ENCODE measurements at places on chromosomes 3 and 15. TPM values are rescaled to one million over a fixed set of nuclear protein-coding genes. Genes with fewer than 3 reads are reported as not detected.

- no peak for DNase-seq
Measured at GRCh38 chr15:35458176-35458856, 87.6 kb downstream of the DPH6 start.

- no peak for DNase-seq
Measured at GRCh38 chr3:133525435-133525834, 48.1 kb upstream of the CDV3 start.

- peak; percentile 55 for DNase-seq
Measured at GRCh38 chr15:57472861-57473260, 96.6 kb downstream of the CGNL1 start.

- DNase-seq = peak; percentile 48
Measured at GRCh38 chr3:41198526-41198925, 779 bp upstream of the CTNNB1 start.

DNA sequence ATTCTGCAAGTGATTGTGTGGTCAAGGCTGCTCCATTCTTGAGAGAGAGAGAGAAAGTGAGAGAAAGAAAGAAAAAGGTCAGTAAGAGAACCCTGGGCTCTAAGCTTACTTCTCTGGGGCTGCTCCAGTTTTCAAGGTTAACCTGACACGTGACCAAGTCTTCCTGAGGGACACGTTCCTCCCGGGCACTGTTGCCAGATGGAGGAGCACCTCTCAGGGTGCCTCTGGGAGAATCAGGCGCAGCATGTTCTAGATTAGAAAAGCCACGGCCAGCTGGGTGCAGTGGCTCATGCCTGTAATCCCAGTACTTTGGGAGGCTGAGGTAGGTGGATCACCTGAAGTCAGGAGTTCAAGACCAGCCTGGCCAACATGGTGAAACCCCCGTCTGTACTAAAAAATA is 60.8 kb downstream of the ITGA11 start:
- no peak for DNase-seq

DNA sequence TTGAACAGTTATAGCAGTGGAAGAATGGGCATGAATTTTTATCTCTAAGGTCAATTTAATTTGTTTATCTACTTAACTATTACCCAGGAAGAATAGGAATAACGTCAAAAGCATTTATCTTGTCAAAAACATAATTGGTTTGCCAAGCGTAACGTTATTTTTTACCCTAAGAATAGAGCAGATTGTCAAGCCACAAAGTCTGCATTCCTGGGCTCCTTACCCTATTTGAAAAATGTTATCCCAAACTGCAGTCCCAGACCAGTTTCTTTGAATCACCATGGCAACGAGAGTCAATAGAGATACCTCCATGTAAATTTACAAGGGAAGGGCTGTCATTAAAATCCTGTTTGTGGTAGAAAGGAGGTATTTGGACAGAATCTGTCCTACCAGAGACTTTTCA is 61.1 kb downstream of the CPNE4 start:
- DNase-seq = peak; percentile 11

GRCh38 chr15:45855210-45855906 is 220.5 kb downstream of the SQOR start:
- DNase-seq = peak; percentile 51

DNA sequence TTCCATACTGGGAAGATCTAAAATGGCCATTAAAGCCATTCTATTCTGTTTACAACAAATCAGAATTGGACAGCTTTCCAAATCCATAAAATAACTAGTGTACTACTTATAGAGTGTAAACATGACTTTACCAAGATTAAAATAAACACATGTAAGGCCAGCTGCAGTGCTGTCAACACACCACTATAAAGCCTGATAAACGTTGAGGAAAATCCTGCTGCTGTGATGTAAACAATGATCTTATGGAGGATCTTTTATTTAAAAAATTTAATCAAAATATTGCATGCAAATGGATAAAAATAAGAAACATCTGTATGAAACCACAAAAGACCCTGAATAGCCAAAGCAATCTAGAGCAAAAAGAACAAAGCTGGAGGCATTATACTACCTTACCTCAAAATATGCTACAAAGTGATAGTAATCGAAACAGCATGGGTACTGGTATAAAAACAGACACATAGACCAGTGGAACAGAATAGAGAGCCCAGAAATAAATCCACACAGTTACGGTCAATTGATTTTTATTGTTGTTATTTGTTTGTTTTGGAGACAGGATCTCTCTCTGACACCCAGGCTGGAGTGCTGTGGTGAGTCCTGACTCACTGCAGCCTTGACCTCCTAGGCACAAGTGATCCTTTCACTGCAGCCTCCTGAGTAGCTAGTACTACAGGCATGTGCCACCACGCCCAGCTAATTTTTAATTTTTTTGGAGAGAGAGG is 428.8 kb upstream of the C2CD4B start:
- no peak for DNase-seq

DNA sequence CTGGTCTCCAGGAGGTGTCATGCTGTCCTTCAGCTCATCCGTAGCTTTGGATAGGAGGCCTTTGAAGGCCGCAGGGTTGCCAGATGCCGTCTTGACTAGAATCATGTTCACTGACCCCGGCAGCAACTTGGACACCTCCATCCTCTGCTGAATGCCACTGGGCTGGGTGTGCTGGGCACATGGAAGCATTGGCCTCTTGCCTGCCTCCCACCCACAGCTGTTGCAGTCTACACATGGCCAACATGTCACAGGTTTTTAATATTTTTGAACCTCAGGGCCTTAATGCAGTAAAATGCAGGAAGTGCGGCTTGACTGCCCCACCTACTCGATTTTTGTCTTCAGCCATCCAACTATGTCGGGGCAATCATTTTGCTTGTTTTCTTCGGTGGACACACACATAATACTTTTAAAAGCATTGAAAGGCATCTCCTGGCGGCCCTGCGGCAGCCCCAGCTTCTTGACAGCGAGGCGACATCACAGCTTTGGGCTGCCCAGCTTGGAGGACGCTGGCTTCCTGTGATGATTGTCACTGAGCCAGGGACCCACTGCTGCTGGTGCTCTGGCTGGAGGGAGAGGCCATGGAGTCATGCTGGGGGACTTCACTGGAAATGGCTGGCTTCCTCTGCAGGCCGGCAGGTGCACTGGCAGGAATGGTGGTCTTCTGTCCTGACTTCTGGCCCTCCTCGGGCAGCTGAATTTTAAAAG is 31.6 kb upstream of the ACAD9 start:
- DNase-seq = no peak

DNA sequence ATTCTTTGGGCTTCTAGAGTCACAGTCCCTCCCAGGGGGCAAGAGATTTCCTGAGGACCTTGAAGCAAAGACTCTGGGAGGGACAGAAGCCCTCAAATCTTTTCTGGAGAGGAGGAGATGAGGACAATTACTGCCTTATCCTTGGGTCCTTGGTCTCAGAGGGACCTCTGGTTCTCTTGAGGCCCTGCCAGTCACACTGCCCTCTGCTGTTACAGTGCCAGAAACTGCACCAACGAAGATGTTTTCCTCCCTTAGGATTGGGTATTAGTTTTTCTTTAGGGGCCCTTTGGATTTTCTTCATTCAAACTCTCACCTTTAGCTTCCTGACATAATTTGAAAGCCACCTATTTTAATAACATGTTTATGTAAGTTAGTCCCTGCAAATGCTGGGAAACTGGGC is 58.2 kb upstream of the SCN5A start:
- DNase-seq = no peak

DNA sequence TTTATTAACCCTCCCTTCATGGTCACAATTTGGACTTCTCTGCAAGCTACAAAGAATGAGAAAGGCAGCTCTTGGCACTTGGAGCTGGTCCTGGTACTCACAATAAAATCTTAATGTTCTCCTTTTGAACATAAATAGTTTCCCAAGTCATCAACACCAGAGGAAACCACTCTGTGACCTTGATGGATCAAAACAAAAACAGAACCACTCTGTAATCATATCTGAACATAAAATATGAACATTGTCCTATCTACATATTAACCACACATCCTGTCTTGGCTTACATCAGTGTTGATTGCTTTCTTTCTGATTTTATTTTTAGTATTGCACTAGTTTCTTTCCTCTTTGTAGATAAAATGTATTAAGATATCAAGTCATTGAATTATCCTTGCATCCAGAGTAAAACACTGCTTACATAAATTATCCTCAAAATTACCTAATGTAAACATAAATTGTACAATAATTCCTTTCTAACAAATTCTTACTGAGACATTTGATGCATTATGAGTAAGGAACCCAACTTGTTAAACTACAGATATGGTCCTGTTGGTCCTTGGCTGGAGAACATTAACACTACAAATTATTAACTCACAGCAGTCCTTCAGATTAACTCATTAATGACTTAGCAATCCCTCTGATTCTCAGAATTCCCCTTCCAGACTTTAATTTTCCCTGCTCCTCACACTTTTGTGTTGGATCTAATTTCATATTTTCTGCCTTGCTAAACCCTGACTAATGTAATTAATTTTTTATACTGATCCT is 860.5 kb downstream of the DIPK2A start:
- no peak for DNase-seq

DNA sequence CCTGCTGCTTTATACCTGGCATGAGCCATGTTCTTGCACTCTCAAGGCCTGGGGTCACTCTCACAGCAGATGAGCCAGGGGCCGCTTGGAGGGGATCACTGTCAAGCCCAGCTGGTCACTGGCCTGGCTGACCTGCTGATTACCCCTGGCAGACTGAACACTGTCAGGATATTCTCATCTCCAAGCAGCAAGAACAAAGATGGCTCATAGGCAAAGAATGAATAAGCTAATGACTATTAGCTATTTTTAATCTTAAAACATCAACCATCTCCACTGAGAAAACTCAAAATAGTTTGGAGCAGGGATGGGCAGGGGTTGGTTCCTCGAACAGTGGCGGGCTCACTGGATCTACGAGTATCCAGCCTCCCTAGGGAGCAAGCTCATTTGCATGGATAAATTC is 64.4 kb upstream of the ACAN start:
- DNase-seq = no peak

- DNase-seq = no peak
Measured at GRCh38 chr3:134370611-134371531, 3.4 kb downstream of the AMOTL2 start.

The IL5RA gene
- not detected for total RNA-seq

The NR2F2 gene
- total RNA-seq = 18.7 TPM

The SEMA6D gene
- total RNA-seq = 1.4 TPM

The TM6SF1 gene
- not detected for total RNA-seq

The RETNLB gene
- total RNA-seq = not detected

The HRG gene
- total RNA-seq = not detected
